Right lung (tissue), 10 donors: ENCODE measurements at places on chromosomes 4 and X. TPM values are rescaled to one million over a fixed set of nuclear protein-coding genes. Genes with fewer than 3 reads are reported as not detected.

Gene MAGEA2
- polyA plus RNA-seq = not detected

Gene SPANXN3
- polyA plus RNA-seq = not detected

Gene CT45A3
- polyA plus RNA-seq = 25.1 TPM

Gene ATP1B4
- 0.04 TPM for polyA plus RNA-seq

Gene HTRA3
- 8.6 TPM for polyA plus RNA-seq

Gene GNRHR
- polyA plus RNA-seq = 0.76 TPM

Gene APOOL
- polyA plus RNA-seq = 13.2 TPM

Gene RTL9
- polyA plus RNA-seq = 0.57 TPM

Gene GPR119
- polyA plus RNA-seq = not detected

Gene ENPEP
- 32.7 TPM for polyA plus RNA-seq
